Activated CD4-positive, alpha-beta T cell treated with anti-CD3 and anti-CD28 coated beads for 36 hours (primary cell): ENCODE measurements at places on chromosomes 1 and 21. TPM values are rescaled to one million over a fixed set of nuclear protein-coding genes. Genes with fewer than 3 reads are reported as not detected.

CACNA1E gene
- total RNA-seq: not detected

PDE4B gene
- 24.2 TPM for total RNA-seq

DNA sequence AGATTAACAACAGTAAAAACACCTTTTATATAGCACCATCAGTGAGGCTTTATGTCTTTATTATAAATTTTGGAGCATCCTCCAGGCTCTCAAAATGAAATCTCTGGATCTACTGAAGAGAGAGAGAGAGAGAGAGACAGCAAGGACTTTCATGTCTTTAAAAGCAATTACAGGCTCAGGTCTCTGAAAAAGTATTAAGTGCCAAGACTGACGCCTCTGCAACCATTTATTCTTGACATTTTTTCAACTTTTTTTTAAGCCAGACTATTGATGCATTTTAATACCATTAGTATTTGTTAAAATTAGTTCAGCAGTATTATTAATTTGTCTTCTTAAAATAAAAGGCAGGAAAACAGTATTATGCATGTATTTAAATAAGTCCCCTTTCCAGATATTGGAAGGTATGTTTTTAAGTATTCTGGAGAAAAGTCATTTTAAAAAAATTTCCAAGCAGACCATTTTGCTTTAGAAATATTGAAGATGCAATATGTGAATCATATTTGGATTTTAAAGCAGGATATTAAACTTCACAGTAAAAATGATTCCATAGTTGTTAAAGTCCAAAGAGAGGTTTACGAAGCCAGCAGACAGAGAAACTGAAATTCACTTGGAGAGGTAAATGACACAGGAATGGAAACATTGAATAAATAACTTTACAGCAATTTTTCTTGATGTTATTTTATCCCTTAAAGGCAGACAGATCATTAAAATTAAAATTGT lies 35.4 kb upstream of the APOBEC4 start:
- no peaks in the 10 kb centered on the region for H3K36me3 ChIP-seq
- peaks cover 7% of the 10 kb centered on the region for H3K4me1 ChIP-seq
- no peak overlapping the region for H3K4me3 ChIP-seq
- H3K27me3 ChIP-seq: peaks cover 2% of the 10 kb centered on the region
- no peak overlapping the region for H3K27ac ChIP-seq

TMEM183A gene
- total RNA-seq: 68.6 TPM

GRCh38 chr21:31921079-31921478 lies 48.3 kb downstream of the HUNK start:
- H3K4me1 ChIP-seq: no peaks in the 10 kb centered on the region
- DNase-seq: no peak
- H3K36me3 ChIP-seq: no peaks in the 10 kb centered on the region
- H3K27me3 ChIP-seq: peaks cover 2% of the 10 kb centered on the region
- H3K4me3 ChIP-seq: no peak overlapping the region

GRCh38 chr1:160284782-160285344 lies at the start of gene PEX19:
TSS of gene PEX19 (minus strand) at chr1:160285133. CDS start at chr1:160285124, 9 bp downstream.
- peak; percentile 97 for DNase-seq
- H3K27me3 ChIP-seq: no peaks in the 10 kb centered on the region
- H3K4me3 ChIP-seq: peak within 1 kb of the TSS; percentile 86
- H3K36me3 ChIP-seq: peaks cover 33% of the 10 kb centered on the region
- peaks cover 18% of the 10 kb centered on the region for H3K4me1 ChIP-seq
